ENCODE measurements at places on chromosomes 7 and 10. TPM values are rescaled to one million over a fixed set of nuclear protein-coding genes. Genes with fewer than 3 reads are reported as not detected.
A peak's percentile ranks its signal among the peaks of the same experiment; 100 is the strongest.

GRCh38 chr7:97015279-97015678 is 9.4 kb downstream of the DLX5 start:
- no peak for DNase-seq

The CLCN1 gene
- polyA plus RNA-seq: 0.16 TPM

The ANKRD1 gene
- polyA plus RNA-seq: 1.5 TPM

- DNase-seq: no peak
These were observed 122.5 kb downstream of the SLC25A13 start for GRCh38 chr7:96199421-96199820.

DNA sequence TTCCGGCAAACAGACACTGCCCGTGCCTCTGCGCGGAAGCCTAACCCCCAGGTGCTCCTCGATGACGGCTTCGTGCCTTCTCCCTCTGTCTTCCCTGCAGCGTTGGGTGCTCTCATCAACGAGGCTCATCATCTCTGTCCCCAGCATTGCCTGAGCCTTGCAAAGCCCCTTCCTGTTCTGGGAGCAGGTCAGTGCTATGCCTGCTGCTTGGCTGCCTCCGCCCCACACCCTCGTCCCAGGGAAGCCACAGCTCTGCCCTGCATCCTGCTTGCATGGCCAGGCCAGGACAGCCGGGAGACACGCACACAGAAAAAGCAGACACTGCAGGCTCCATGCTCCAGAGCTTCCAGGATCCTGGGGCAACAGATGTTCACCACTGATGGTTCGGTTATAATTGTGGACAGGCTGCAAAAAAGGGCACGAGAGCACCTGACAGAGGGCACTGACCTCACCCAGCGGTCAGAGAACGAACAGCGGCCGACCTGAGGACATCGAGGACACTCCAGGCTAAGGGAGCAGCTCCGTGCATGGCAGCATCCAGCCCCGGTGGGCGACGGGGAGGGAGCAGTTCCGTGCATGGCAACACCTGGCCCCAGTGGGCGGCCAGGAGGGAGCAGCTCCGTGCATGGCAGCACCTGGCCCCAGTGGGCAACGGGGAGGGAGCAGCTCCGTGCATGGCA is 265.5 kb downstream of the PTPRN2 start:
- no peak for DNase-seq

The CELF2 gene
- 11.2 TPM for polyA plus RNA-seq

GRCh38 chr10:36872702-36873393 is 252.6 kb upstream of the ANKRD30A start:
- DNase-seq: no peak

GRCh38 chr7:85010306-85010705 is 176.6 kb downstream of the SEMA3D start:
- DNase-seq: no peak

The ACTL6B gene
- not detected for polyA plus RNA-seq

- peak; percentile 48 for DNase-seq
These were observed 1.1 kb downstream of the KIAA1217 start for GRCh38 chr10:24209946-24210491.

The ITGB8 gene
- polyA plus RNA-seq: 31.5 TPM
